Hindlimb muscle (tissue), 1 donor: ENCODE measurements at places on chromosomes 7 and 10.

GRCh38 chr7:11726001-11726793 lies 105.8 kb downstream of the THSD7A start:
- peak; percentile 34 for DNase-seq

- DNase-seq = peak; percentile 62
Measured at GRCh38 chr10:13613519-13613918, 26.8 kb downstream of the PRPF18 start.

DNA sequence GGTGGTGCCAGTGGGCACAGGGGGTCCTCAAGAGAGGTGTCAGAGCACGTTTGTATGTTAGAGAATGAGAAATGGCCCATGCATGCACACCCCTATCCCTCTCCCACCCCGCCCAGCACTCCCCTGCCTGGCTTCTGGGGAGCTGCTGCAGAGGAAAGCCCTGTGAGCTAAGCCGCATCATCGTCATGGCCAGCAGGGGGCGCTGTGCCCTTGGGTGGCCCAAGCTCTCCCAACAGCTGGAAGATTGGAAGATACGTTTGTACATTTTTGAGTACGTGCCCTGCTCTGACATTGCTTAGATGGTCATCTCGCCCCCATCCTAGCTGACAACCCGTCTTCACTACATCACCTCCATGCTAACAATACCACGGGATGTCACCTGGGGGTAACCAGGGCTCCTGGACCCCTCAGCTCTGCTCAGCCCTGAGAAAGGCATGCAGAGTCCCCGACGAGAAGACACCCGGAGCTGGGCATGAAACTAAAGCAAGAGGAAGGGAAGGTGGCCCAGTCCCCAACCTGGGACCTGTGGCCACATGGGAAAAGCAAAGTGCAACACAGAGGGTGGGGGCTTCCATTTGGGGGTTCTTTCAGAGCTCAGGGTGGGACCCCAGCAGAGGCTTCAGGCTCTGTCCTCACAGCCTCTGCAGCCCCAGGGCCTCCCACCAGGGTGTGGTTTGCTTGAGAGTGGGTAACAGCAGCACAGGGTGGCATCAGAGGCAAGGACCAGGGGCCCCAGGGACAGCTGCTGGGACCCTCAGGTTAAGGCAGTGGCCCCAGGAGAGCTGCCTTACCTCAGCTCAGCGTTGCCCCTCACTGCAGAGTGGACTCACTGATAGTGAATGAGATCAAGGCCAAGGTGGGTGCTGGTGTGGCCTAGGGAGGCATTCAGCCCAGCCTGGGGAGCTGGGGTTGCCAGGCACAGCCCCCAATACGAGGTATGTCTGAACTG lies 136.6 kb downstream of the PTPN20 start:
- DNase-seq = peak; percentile 62

GRCh38 chr7:105759670-105760550 lies 116.5 kb downstream of the ATXN7L1 start:
- DNase-seq = peak; percentile 43

- no peak for DNase-seq
Measured at GRCh38 chr7:88377434-88377833, 70.7 kb upstream of the STEAP4 start.

DNA sequence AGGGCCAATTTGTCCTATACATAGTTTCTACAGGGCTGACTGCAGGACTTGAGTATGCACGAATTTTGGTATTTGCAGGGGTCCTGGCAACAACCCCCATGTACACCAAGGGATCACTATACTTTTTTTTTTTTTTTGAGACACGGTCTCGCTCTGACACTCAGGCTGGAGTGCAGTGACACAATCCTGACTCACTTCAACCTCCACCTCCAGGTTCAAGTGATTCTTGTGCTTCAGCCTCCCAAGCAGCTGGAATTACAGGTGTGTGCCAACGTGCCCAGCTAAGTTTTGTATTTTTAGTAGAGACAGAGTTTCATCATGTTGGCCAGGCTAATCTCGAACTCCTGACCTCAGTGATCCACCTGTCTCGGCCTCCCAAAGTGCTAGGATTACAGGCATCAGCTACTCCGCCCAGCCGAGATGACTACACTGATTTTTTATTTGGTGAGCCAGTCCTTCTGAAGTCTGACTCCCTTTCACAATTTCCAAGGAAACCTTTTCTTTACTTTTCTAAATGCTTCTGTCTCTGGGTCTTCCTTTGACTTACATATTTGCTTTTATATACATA lies 19.8 kb downstream of the CFAP70 start:
- no peak for DNase-seq

GRCh38 chr7:30598121-30598876 lies 3.6 kb downstream of the GARS1 start:
- no peak for DNase-seq

GRCh38 chr10:121696854-121697253 lies 98.6 kb upstream of the FGFR2 start:
- no peak for DNase-seq

GRCh38 chr10:120691625-120692024 lies 159.5 kb upstream of the WDR11 start:
- DNase-seq = no peak

- no peak for DNase-seq
Measured at GRCh38 chr10:124691421-124692099, 52.6 kb downstream of the FAM53B start.

GRCh38 chr10:11450427-11450826 lies 161.0 kb downstream of the USP6NL start:
- DNase-seq = no peak

GRCh38 chr10:77578583-77579227 lies 58.9 kb downstream of the KCNMA1 start:
- DNase-seq = no peak

DNA sequence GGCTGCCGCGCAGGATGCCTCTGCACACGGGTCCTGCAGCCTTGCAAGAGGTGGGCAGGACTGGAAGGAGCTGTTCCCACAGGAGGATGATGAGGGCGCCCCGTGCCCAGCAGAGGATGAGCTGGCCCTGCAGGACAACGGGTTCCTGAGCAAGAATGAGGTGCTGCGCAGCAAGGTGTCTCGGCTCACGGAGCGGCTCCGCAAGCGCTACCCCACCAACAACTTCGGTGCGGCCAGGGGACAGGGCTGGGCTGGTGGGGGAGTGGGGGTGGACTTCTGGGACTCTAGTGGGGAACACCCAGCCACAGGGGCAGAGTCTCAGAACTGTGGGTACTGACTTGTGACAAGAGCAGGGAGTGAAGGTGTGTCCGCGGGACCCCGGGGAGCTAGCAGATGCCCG lies 16.0 kb downstream of the ZFYVE27 start:
- no peak for DNase-seq

DNA sequence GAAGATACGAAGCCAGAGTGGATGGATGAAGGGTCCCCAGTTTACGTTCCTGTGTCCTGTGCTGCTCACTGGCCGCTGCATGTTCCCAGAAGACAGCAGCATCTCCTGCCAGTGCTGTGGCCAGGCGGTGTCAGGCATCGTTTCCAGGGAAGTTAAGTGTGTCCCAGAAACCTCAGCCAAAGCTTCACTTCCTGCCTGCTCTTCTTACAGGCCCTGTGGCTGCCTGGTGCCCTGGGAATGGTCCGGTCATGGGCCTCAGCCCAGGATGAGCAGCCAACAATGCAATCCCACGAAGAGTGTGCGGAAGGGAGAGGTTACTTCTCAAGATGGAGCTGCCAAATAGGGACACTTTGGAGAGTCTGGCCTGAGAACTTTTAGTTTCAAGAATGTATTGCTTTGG lies 99.7 kb upstream of the TARP start:
- no peak for DNase-seq

- DNase-seq = no peak
Measured at GRCh38 chr7:28986765-28987110, 28.6 kb upstream of the TRIL start.

GRCh38 chr10:58488921-58489320 lies 23.8 kb upstream of the BICC1 start:
- no peak for DNase-seq

GRCh38 chr7:27188386-27189294 lies 3.6 kb upstream of the HOXA11 start:
- no peak for DNase-seq

- no peak for DNase-seq
Measured at GRCh38 chr10:1083581-1083980, 27.4 kb downstream of the WDR37 start.

GRCh38 chr7:28314841-28315240 lies 97.5 kb upstream of the CREB5 start:
- DNase-seq = no peak

DNA sequence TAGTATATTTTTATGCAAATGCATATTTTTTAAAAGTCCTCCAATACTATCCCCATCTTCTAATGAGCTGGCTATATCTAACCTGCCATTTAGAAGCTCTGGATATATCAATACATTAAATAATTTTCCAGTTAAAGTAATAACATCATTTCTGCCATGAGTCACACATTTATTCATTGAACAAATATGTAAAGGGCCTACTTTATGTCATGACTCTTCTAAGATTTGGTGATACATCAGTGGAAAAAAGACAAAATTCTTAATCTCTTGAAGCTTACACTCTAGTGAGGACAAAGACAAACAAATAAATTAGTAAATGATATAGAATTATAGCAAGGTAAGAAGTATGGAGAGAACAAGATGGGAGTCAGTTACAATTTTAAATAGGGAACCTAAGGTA lies 716.8 kb upstream of the LRRTM3 start:
- no peak for DNase-seq

DNA sequence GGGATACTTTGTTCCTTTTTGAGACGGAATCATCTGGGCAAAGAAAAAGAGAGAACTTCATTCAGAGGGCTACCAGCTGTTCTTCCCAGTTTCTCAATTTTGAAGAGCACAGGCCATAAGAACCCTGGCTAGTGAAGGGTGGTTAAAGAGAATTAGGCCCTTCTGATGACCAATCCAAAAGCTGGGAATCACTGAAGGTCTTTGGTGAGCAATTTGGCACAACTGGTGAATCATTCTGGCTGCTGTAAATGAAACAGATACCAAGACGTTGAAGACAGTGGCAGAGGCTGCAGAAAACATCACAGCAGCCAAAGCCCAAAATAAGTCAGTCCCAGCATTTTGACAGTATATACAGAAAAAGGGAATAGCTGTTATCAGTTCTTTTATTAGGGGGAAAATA lies 5.1 kb downstream of the RAPGEF5 start:
- DNase-seq = no peak

- no peak for DNase-seq
Measured at GRCh38 chr7:24670782-24671181, 86.5 kb downstream of the GSDME start.

GRCh38 chr7:36507475-36508440 lies 118.1 kb downstream of the ANLN start:
- DNase-seq = no peak

DNA sequence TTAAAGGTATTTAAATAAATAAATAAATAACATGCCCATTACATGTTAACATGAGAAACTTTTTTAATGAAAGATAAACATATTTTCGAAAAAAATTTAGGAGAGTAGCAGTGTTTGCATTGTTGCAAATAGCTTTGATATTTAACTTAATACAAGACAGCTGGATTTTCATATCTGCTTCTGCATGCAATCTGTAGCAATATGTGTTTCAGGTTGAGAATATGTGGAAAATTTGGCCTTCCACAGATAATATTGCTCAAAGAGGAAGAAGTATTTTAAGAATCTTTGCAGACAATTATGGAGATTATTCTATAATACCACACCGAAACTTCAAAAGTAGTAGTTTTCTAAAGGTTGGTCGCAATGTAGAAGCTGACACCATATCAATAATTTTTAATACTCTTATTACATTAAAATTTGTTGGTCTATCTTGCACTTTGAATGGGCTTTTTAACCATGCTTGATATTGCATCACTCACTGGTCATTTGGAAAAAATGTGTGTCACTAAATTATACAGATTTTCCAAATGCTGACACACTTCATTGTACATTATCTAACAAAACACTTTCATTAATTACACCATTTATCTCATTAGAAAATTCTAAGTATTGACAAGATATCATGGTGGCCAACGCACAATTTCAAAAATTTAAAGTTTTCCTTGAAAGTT lies 229.8 kb upstream of the HDAC9 start:
- DNase-seq = no peak

GRCh38 chr7:84633-85020 lies 107.7 kb upstream of the FAM20C start:
- no peak for DNase-seq

DNA sequence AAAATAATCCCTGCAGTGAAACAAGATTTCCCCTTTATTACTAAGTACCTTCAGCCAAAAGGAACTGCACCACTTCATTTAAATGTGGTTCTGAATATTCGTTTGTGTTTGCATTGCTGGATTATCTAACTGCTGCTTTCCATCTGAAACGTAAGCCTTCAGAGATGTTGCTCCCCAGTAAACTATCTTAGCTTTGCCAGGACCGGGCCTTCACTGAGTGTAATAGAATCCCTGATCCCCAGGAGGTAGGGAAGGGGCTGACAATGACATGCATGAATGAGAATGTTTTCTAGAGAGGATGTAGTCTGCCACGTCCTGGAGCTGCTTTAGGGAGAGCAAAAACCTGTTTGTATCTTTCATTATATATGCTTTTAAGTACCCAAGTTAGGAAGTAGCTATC lies 19.5 kb upstream of the INSYN2A start:
- no peak for DNase-seq

DNA sequence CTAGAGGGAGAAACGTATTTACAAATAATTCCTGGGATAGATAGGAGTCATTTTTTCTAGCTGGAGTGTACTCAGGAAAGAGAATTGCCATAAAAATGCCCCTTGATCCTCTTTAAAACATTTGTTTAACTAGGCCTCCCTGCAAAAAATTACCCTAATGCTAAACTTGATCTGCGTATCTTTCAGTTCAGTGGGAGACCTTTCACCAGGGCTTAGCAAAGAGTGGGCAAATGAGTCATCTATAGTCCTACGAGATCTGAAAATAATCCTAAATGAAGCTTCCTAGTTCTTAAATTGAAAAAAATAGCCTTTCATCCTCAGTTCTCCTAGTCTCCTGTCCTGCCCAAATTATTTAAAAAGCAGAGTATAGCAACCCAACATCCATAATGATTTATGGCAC lies 198.6 kb upstream of the FRMD4A start:
- no peak for DNase-seq

DNA sequence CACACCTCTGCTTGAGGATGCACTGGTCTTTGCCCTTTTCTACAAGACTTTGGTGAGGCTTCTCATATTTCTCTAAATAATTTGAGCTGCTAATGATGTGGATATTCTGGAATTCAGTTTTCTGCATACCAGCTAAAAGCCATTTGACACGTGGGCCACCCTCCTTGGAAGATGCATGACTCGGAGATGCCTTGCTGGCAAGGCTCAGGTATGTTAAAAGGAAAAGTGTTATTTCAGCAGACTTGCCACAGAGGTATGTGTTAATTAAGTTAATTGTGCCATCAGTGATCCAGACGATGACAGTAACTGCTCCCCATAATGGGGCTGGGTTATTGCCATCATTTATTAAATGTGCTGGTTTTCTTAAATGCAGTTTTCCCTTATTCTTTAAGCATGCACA lies 8.8 kb upstream of the GFRA1 start:
- DNase-seq = no peak

- DNase-seq = no peak
Measured at GRCh38 chr10:11096422-11096821, 78.8 kb downstream of the CELF2 start.
